ENCODE measurements at places on chromosomes 2 and 18.

- DNase-seq, result no peak
These were observed 178.6 kb downstream of the MGAT5 start for GRCh38 chr2:134432435-134432883.

DNA sequence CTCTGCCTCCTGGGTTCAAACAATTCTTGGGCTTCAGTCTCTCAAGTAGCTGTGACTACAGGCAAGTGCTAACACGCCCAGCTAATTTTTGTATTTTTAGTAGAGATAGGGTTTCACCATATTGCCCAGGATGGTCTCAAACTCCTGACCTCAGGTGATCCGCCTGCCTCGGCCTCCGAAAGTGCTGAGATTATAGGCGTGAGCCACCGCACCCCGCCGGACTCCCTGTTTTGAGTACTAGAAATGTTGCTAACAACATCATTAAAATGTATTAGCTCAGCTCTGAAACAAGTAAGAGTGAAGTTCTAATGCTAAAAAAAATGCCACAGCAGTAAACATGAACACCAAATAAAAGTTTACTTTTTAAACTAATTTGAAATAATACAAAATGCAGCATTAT, 937.7 kb downstream of the CPS1 start:
- no peak for DNase-seq

- DNase-seq, result no peak
These were observed 223.9 kb downstream of the CDH7 start for GRCh38 chr18:65974758-65975157.

GRCh38 chr18:62939433-62939832, 224.1 kb downstream of the PHLPP1 start:
- no peak for DNase-seq

DNA sequence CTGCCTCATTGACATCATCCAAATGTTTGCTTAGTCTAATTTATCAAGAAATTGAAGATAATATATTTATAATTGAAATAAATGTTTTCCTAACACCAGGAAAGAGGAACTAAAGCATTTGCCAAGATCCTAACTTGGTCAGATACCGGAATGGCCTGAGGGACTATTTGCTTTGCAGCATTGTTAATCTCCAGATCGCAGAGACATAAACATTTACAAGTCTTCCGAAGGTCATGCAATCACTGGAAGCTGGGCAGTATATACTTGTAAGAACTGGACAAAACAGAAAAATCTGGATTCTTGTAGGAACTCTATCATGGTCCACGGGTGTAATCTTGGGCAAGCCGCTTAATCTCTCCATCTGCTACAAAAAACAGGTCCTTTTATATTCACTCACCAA, 42.2 kb downstream of the CYBRD1 start:
- no peak for DNase-seq

GRCh38 chr2:667332-667999, 9.7 kb downstream of the TMEM18 start:
- DNase-seq, result no peak

- DNase-seq, result no peak
These were observed 308.9 kb upstream of the LRRTM4 start for GRCh38 chr2:77831060-77831459.

GRCh38 chr2:110657724-110658305, 20.0 kb downstream of the BUB1 start:
- no peak for DNase-seq

GRCh38 chr2:30621836-30622235, 174.8 kb downstream of the LCLAT1 start:
- DNase-seq, result no peak

DNA sequence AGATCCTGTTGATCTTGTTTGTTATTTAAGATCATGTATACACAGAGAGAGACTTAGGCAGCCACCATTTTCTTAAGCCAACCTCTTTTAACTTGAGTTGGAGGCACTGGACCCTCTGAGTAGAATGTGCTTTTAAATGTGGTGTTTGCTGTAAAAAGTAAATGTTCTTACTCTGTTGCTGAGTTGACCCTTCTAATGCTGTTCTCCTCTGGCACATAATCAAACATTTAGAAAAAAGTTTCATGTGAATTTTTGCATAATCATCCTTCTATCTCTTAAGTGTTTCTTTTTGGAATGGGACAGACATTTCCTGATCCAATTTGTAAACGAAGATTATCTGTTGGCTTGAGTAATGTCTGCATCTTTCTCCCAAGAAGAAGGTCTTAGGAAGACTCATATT, 255.1 kb upstream of the ETAA1 start:
- no peak for DNase-seq

DNA sequence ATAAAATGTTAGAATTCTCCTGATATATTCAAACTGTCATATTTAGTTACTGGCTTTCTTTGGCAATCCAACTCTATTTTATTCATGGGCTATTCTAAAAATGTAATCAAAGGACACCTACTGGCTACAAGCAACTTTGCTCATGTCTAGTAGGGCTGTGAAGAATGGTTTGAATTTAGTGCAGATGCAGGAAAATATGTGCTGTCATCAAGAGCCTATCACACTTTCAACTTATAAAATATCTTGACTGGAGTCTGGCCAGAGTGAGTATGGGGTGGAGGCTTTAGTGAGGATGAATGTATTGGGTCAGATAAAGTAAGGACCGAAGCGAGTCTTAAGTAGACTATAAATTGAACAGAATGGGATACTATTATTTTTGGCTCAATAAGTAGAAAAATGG, 343.4 kb upstream of the SPRED2 start:
- DNase-seq, result no peak

- DNase-seq, result no peak
These were observed 466.2 kb upstream of the HNRNPA3 start for GRCh38 chr2:176746411-176746810.

GRCh38 chr2:33038799-33039198, 92.0 kb downstream of the LTBP1 start:
- DNase-seq, result no peak

- DNase-seq, result no peak
These were observed 348.2 kb downstream of the MYCN start for GRCh38 chr2:16288371-16289112.
